ENCODE measurements at places on chromosomes 11 and 22.

DNA sequence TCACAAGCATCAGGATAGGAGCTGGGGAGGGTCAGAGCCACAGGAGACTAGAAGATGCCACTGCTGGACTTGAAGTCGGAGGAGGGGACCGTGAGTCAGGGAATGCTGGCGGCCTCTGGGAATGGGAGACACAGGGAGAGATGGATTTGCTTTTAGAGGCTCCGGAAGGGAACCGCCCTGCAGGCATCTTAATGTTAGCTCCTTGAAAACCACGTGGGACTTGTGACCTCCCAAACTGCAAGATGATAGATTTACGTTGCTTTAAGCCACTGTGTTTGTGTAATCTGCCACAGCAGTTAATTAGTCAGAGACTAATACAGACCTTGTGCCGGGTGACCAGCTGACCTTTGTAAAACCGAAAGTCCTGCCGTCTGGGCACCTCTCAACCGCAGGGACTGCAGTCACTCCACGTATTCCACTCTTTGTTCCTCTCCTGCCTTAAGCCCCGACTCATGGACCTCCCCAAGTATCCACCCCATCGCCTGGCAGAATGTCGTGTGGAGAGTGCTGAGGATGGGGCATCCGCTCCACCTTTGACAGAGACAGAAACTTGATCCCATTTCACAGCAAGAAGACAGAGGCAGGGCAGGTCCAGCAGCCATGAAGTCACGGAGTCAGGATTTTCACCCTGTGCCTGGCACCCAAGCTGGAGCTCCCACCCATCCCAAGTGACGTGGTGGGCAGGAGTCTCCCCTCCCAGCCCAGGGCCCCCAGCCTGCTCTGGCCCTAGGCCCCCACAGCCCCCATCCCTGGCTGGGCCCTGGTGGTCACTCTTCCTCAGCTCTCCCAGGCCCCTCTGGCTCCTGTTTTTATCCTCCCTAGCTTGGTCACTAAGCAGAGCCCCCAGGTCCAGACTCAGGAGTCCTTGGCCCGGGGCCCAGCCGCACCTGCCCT is 19.4 kb upstream of the CTSD start:
- DNase-seq = no peak

DNA sequence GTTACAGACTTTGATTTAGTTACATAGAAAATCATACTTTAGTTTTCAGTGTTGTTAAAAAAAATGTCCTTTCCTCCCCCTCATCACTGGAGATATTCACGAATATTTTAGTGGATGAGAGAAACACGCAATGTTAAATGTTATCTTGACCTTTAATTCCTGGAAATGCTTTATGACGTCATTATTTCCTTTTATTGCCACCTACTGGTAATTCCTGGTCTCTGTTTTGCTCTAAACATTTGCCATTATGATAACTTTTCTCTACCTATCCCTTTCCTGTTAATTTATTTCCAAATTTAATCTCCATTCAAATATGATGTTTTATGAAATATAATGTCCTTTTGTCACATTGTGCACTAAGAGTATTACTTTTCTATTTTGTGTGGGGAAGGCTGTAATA is 770.6 kb downstream of the FAM181B start:
- DNase-seq = no peak

DNA sequence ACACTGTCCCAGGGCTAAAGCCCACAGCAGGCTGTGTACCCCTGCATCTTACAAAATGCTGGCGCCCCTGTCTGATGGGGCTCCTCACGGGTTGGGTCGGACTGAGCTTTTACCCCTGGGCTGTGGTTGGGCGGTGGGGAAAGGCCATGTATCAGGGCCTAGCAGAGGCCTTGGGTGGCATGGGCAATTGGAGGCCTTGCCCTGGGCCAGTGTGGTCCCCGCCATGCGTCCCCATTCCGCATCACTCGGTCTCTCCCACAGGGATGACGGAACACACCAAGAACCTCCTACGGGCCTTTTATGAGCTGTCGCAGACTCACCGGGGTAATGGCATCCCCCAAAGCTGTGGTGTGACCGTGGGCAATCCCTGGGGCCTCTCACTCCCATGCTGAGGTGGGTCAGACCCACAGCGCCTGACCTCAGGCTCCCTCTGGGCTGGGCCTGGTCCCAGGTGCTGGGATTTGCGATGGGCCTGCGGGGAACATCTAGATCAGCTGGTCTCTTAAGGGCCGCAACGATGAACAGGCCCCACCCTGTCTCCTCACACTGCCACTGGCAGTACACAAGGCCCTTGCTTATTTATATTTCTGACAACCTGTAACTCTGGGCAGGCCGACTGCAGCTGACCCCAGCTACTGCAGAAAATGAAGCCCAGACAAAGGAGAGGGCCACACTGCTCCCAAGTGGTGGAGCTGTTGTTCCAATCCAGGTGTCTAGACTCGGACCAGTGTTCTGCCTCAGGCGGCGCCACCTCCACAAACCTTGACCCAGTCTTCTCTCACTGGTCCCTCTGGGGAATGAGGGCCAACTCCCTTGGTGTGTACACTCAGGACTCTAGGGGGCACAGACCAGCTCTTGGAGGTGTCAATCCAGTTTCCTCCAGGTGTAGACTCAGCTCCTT is 12.3 kb downstream of the SLC16A8 start:
- DNase-seq = no peak

DNA sequence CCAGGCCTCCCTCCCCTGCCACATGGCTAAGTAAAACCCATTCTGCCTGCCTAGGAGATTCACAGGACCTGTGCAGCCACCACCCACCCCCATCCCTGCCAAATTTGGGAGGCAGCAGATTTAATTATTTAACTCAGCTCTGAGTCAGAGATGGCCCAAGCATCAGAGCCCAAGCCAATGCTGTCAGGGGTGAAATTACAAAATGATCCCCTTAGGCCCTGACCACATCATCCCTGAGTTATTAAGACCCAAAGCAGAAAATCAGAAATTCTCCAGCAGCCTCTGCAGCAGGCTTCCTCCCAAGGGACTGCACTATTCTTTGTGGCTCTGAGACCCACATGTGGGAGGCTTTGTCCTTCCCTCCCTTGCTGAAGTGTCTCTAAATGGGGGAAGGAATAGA is 52.8 kb upstream of the RRAS2 start:
- no peak for DNase-seq

DNA sequence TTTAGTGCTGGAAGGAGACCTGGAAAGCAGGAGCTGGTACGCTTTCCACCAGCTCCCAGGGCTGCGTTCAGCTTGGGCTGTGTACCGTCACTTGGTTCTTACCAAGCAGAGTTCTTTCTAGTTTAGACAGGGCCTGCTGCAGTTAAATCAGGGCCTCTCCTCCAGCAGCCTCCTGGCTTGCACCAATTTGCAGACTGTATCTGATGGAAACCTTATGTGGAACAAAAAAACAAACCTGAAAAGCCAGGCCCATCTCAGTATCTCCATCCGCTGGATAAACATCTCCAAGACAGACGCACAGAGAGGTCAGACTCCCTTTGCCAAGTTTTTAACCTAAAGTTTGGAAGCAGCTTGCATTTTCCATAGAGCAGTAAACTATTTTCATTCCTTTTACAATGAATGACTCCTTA is 288.6 kb upstream of the SORL1-AS1 start:
- DNase-seq = no peak

Data from stimulated activated CD4-positive, alpha-beta T cell treated with anti-CD3 and anti-CD28 coated beads, Interleukin-4, amount 100 ng/mL, for 1 hour (primary cell).